CD4-positive, CD25-positive, alpha-beta regulatory T cell (primary cell): ENCODE measurements at places on chromosomes 12 and 14.

GRCh38 chr12:117189725-117190209, 503 bp downstream of the FBXO21 start:
- no peak for DNase-seq

- DNase-seq: no peak
These were observed 16.2 kb downstream of the PYGL start for GRCh38 chr14:50928002-50928635.

DNA sequence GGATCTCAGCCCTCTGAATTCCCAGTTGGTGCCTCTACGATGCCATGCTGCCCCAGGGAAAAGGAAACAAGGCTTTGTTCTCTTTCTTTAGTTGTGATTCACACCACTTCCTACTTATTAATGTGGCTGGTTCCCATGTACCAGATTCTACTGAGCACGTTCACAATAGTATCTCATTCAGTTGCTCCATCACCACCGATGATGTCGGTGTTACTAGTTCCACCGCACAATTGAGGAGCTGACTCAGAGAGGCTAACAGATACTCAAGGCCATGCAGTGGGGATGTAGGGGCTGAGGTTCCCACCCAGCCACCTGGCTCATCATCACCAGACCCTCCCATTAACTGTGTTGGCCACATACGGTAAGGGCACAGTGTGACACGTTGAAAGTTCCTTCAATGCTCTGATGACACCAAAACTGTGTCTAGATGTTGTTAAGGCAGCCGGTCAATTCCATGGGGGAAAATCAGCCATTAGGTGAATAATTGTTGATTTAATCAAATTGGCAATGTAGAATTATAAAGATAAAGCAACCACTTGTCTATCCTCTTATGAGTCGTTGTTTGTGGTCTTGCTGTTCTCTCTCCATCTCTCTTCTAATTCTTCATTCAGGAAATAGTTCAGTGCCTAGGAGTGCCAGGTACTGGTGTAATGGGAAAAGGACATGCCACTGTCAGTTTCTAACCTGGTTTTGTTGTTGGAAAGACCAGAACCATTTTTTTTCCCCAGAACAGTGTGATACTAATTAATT, 244.2 kb upstream of the CRY1 start:
- no peak for DNase-seq

GRCh38 chr12:92432724-92433441, 269.9 kb upstream of the PLEKHG7 start:
- DNase-seq: no peak

- no peak for DNase-seq
These were observed 101.7 kb upstream of the ATF7IP start for GRCh38 chr12:14263742-14264141.

- no peak for DNase-seq
These were observed 56.7 kb downstream of the EPS8 start for GRCh38 chr12:15732341-15733061.

DNA sequence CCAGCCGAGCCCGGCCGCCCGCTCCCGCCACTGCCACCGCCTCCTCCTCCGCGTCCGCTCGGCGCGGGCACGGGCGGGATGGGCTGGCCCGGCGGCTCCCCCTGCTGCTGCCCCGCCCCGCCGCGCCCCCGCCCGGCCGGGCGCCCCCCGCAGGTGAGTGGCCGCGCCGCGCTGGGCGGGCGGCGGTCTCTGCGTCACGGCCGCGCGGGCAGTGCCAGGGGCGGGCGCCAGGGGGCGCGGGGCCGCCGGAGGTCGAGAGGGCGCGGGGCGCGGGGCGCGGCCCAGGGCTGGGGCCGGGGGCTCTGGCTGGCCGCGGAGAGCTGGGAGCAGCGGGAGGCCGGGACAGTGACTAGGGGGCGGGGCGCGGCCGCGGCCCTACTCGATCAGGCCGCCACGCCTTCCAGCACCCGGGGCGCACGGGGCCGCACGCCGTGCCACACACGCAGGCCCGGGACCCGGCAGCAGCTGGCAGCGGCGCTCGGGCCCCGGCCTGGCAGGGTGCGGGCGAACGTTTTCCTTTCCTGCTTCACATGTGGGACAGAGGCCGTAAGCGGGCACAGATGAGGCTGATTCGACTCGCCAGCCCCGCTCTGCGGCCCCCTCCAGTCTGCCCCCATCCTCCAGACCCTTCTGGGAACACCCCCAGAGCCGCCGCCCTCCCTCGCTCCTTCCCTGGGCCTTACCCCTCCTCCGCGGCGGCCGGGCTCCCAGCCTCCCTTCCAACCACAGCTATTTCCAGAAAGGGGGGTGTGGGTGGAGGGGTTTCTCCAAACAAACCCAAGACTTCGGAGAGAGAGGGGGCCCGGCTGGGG, 2.4 kb upstream of the TNS2 start:
- DNase-seq: peak; percentile 72

DNA sequence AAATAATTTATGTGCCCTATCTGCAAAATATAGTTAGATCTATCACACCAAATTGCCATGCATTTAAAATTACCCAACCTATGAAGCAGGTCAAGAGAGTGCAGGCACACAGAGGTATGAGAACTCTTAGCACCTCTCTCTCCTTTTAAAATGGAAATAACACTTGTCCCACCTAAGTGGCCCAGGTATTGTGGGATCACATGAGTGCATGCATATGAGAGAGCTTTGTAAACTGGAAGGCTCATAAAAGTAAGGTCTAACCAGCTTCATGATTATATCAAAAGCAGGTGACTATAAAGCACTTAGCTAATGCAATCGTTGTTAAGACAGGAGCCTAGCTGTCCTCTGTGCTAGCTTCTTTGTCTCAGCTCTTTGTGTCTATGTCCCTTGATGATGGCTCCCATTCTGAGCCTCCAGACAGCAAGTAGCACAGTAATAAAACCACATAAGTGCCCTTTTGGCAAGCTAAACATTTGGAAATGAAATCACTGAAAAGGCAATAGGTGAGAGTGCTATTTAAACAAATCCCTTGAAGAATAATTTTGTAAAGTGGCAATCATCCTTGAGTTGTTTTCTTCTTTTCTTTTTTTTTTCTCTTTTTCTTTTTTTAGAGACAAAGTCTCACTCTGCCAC, 219.0 kb downstream of the NTF3 start:
- no peak for DNase-seq

GRCh38 chr14:27040552-27040951, 442.7 kb upstream of the NOVA1 start:
- DNase-seq: no peak

DNA sequence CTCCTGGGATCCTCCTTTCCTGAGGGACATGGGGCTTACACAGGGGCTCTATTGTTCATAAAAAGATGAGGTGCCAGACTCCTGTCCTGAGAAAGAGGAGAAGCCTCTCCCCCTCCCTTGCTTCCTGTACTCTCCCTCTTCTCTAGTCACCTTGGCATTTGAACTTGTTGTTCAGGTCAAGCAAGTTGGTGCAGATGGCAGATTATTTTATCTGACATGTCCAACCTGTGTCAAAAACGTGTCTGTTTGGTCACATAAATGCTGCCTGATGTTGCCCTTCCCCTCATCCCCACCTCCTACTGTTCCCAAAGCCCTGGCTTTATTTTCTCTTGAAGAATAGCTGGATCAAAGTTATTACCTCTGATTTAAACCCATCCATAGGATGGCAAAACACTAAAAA, 154.8 kb downstream of the TMX1 start:
- DNase-seq: no peak

GRCh38 chr14:74703043-74703442, 9.8 kb downstream of the AREL1 start:
- DNase-seq: no peak

GRCh38 chr12:33654313-33654712, 214.7 kb upstream of the SYT10 start:
- DNase-seq: no peak

DNA sequence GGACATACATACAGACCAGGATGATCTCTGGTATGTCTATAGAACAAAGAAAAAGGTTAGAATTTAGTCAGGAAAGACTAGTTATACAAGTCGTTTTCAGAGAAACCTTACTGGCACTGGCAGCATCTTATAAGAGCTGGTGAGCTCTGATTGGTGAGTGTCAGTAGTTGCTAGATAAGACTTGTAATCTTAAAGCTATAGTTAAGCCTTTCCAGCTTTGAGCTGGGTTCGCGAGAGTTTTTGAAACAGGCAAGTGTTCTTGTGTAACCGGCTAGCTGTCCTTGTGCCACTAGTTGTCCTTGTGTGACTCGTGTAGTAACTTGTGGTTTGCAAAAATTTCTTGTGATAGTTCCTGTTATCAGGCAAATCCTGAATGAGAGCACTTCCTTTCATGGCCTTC, 740.9 kb downstream of the GALC start:
- DNase-seq: no peak

GRCh38 chr12:124804011-124804621, 59.5 kb downstream of the SCARB1 start:
- no peak for DNase-seq

GRCh38 chr12:108559748-108560147, 1.2 kb downstream of the SART3 start:
- DNase-seq: no peak

GRCh38 chr14:105250986-105251385, 2.7 kb downstream of the BTBD6 start:
- DNase-seq: no peak

- DNase-seq: no peak
These were observed 60.7 kb upstream of the PYGL start for GRCh38 chr14:51004801-51005526.

DNA sequence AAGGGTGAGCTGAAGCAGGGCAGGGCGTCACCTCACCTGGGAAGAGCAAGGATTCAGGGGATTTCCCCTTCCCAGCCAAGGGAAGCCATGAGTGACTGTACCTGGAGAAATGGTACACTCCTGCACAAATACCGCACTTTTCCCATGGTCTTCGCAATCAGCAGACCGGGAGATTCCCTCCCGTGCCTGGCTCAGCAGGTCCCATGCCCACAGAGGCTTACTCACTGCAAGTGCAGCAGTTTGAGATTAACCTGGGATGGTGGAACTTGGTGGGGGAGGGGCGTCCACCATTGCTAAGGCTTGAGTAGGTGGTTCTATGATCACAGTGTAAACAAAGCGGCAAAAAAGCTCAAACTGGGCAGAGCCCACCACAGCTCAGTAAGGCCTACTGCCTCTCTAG, 11.0 kb upstream of the DHRS4 start:
- DNase-seq: no peak

DNA sequence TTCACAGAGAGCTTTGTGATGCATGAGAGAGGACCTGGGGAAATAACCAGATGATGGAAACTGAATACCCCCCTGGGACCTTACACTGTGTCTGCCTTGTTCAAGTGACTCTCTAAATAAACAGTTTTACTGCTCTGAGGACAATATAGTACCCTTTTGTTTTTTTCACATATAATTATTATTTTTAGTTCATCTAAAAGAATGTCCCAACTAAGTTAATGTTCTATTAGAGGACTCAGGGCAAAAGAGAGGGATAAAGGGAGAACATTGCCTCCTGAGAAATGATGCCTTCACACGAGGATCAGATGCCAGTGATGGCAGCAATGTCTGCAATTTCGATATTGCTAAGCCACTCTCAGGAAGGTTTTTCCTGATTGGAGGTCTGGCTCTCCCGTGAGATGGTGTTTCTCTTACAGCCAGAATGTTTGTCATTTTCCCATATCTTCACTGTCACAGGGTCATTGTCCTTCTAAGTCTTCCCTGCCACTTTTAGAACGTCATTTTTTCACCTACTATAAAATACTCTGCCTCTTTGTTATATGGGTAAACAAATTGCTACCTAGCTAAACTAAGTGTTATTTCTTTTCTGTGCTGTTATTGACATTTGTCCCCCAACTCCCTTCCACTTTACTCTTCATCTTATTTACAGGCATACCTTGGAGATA, 201.6 kb downstream of the RAD51B start:
- no peak for DNase-seq

- no peak for DNase-seq
These were observed 653.5 kb downstream of the FSCB start for GRCh38 chr14:43853541-43853940.

- no peak for DNase-seq
These were observed 139.8 kb downstream of the EPS8 start for GRCh38 chr12:15649347-15649746.

- DNase-seq: peak; percentile 95
These were observed at the start of gene TCP11L2 for GRCh38 chr12:106302401-106303201. TSS of gene TCP11L2 (plus strand) at chr12:106302733. CDS start at chr12:106311076, 8,343 bp downstream.

DNA sequence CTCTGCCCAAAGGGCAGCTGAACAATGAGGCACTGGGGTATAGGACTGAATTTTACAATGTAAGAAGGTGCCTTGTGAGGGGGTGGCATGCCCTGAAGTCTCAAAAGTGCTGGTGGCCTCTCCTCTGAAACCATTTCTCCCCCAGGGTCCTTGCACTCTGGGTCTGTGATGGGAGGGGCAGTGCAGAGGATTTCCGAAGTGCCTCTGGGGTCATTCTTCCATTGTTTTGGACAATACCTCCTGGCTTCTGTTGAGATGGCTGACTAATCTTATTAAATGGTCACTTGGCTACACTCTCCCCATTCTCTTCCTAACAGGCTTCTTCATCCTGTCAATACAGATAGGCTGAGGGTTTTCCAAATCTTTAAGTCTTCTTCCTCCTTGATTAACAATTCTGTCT, 59.3 kb downstream of the UNC79 start:
- DNase-seq: no peak

DNA sequence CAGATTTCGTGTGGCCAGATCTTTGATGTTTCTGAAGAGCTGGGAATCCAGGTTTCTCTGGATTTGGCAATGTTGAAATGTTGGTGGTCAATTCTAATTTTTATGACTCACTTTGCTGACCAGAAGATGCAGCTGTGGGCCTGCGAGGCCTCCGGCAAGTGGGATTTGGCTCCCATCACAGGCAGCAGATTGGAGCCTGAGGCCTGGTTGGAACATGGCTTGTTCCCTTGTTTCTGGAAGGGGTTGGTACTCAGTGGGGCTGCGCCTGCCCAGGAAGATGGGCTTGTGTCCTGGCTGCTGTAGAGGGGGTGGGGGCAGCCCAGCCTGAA, 23.1 kb downstream of the FBRSL1 start:
- DNase-seq: no peak

DNA sequence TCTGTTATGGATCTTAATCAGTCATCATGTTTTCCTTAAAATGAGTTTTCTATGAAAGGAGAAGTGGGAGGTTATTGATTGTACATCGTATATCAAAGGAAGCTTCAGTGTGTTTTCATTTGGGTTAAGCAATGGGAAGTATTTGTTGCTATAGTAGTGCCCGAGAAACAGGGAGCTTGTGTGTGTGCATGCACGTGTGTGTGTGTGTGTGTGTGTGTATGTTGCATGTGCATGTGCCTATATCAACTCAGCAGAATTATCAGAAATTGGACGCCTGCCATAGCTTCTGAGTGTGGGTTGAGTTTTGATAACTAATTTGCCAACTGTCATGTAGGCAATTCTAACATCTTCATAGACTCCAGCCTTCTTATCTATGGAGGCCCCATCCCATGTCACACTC, 246.1 kb upstream of the CRY1 start:
- no peak for DNase-seq

GRCh38 chr12:53053218-53054111, 3.6 kb downstream of the TNS2 start:
- peak; percentile 56 for DNase-seq

- no peak for DNase-seq
These were observed 99.0 kb upstream of the EVL start for GRCh38 chr14:99966037-99966835.

DNA sequence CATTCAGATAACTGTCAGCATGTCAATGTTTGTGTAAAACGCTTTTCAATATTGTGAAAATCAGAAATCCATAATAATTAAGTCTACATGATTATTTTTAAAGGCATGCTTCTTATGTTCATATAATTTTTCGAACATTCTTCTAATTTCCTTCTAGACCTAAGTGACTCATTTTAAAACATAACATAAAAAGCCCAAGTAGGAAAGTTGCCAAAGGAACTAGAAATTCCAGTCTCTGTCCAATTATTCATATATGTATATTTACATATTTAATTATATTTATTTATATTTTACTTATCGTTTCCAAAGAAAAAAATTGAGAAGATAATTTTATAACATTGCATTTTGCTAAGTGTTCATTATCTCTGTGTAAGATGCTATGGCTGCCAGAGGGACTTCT, 110.4 kb downstream of the TMTC1 start:
- DNase-seq: no peak
